ENCODE measurements at places on chromosomes 2 and 18.

- no peak for DNase-seq
Observed at GRCh38 chr2:33660416-33661123, 61.5 kb upstream of the FAM98A start.

DNA sequence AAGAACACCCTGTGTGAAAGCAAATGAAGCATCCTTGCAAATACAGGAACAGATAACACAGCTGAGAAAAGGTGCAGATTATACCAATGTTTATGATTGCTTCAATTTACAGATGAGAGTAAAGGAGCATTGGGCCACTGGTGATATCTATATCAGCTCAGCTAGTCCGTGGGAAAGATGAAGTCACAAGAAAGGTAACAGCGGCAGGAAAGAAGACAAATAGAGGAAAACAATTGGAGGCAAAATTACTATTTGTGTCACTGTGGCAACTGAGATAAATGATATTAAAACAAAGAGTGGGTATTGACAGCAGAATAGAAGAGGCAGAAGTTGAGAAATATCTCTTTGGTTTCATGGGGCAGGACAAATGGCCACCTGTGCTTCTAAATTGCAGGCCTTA is 121.2 kb upstream of the CAVIN2 start:
- no peak for DNase-seq

- no peak for DNase-seq
Observed at GRCh38 chr2:231573096-231573495, 19.6 kb upstream of the TEX44 start.

- DNase-seq: no peak
Observed at GRCh38 chr18:28735731-28736130, 558.8 kb upstream of the CDH2 start.

- DNase-seq: no peak
Observed at GRCh38 chr2:167191588-167191987, 303.3 kb downstream of the XIRP2 start.

DNA sequence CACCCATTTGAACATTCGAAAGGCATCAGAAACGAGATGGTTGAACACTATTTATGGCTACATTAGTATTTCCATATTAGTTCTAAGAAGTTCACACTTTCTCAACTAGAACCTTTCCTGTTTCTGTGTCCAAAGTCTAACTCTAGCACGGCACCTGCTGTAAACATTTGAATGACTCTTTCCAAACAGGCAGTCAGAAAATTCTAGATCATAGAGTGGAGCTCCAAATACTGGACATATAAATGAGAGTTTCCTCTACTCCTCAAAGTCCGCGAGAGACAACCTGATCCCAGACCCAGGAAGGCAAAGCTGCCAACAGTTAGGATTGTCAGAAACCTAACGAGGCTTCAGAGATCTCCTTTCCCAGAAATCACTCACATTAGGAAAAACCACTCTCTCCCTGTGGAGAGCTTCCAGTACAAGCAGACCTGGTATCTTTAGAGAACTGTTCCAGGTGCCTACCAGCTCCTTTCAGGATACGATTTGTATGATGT is 10.6 kb downstream of the RND3 start:
- no peak for DNase-seq

DNA sequence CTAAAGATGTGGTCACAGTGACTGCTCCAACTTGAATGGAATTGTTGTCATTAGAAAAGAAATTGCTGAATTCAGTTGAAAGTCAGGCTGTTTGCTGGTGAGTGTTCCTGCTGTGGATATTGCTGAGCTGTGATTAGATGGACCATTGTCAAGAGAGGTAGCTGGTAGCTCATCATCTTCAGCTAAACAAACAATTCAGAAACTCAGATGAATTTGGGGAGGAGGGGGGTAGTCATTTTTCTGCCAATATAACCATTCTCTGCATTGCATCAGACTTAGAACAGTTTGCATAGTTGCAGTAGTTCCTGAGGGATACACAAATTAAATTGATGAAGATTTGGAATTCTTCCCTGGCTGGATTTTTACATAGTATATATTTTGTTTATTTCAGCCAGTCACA is 108.3 kb downstream of the MTCL1 start:
- no peak for DNase-seq

DNA sequence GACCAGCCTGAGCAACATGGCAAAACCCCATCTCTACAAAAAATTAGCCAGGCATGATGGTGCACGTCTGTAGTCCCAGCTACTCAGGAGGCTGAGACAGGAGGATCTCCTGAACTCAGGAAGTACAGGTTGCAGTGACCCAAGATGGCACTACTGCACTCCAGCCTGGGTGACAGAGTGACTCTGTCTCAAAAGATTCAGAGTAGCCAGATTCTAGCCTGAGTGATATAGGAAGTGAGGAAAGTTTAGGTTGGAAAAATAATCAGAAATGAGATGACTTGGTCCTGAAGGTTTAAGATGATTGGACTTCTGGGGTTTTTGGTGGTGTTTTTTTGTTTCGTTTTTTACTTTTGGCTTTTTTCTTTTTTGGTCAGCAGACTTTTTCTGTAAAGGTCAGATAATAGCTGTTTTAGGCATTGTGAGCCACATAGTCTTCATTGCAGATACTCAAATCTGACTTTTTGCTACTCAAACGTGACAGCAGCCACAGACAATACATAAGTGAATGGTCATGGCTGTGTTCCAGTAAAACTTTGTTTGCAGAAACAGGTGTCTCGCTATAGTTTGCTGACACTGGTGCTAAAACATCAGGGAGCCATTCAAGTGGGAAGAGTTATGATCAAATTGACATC is 104.1 kb upstream of the UBXN4 start:
- DNase-seq: no peak

DNA sequence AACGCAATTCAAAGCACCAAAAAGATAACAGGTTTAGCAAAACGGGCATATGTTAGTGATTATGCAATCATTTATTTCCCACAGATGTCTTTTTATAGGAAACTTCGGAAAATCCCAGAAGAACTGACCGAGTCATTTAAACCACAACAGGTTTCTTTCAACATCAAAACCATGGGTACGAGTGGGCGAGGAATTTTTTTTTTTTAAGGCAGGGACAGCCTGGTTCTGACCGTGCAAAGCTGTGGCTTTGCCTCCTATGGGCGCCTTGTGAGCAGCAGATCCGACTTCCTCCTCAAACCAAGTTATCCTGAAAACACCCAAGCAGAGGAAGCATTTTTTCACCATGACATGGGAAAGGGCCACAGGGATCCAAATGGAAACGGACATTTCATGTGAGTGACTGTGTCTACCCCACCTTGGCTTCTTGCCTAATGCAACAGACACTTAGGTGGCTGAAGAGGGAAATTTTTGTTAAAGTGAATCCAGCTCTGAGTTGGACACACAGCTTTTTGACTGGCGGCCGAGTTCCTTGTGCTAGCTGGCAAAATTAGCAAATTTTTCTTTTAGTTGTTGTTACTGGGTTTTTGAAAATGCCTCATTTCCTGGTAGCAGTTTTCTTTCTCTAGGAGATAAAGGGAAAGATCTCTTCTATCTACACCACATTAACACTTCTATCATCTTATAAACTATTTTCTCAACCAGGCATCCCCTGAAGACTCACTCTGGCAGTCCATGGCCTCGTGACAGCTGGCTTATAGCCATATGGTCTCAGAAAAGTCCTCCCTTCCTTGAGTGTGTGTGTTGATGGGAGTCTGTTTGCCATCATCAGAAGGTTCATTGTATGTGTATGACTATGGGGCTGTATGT is 487.4 kb upstream of the ZEB2 start:
- peak; percentile 9 for DNase-seq

- no peak for DNase-seq
Observed at GRCh38 chr2:11655495-11655894, 14.5 kb downstream of the NTSR2 start.

DNA sequence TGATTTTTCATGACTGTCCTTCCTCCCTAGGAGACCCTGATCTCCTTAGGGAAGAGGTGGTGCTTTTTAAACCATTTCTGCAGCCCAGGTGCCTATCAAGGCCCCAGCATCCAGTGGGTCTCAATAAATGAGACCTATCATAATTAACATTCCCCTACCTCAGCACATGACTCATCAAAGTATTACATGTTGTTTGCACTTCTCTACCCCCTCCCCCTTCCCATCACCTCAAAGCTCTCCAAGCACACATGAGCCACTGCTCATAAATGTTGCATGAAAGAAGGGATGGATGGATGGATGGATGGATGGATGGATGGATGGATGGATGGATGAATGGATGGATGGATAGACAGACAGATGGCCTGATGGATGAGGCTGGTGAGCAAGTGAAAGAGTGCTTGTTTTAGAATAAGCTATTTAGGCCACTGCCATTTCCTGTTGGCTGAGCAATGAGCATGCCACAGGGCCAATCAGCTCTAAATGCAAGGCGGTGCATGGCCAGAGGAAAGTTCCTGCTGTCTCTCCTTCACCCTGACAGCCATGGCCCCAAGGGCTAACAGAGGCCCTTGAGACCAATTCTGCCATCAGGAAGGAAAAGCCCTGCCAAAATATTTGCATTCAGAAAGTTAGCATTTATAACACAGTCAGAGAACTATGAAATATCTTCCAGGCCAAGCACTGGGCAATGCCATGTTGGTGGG is 20.9 kb upstream of the STEAP3 start:
- no peak for DNase-seq

GRCh38 chr2:64942693-64943092 is 46.5 kb upstream of the SLC1A4 start:
- DNase-seq: no peak

DNA sequence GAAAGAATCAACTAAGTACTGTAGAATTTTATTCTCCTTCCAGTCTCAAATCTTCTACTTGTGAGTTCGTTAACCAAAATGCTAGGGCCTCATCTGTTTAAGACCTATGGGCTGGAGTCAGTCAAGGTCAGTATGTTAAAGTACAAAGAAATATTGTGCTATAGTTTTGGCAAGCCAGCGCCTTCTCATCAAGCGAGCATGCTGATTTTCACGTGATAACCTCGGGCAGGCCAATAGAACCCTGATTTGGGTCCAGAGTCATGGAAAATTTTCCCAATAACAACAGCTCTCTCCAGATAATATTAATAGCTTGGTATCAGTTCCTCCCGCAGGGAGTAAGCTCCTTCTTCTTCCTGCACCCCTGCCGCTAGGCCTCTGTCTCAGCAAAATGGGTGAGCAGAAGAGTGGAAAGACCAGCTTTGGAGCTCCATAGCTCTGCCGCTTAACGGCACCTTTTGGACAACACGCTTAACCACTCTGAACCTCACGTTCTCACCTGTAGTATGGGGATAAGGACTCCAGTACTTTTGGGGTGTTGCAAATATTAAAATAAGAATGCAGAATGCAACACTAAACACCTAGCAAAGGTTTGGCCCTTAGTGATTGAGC is 11.7 kb downstream of the CABLES1 start:
- no peak for DNase-seq

- no peak for DNase-seq
Observed at GRCh38 chr2:14322306-14322705, 310.2 kb upstream of the LRATD1 start.

DNA sequence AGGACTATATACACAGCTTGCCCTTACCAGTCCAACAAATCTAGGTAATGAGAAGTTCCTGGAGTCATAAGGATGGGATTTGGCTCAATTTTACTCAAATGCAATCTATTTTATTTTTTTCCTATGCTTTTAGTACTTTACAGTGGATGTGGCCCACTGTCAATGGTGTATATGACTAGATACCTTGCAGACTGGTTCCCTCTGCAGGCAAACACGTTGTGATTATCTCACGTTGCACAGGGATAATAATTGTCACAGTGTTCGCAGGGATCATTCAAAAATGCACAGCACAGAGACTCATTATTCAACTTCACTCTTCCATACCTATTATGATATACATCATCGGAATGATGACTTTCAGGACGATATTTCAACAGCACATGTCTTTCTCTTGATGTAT is 359.7 kb downstream of the MBD2 start:
- DNase-seq: no peak

- no peak for DNase-seq
Observed at GRCh38 chr18:23232331-23232730, 97.0 kb downstream of the CABLES1 start.

DNA sequence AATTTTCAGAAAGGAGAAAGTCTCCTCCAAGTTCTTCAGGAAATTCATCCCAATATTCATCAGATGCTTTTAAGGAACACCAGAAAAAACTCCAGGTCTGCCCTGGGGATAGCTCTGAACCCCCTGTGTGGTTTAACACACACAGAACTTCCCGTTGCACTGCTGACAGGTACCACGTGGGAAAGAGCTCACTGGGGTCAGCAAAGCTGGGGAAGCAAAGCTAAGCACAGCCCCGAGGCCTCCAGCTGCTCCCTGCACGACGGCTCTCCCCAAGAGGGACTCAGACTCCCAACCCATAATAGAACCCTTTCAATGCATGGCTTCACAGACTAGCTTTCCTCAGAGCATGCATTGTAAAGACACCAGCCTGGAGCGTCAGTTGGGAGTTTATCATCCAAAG is 28.0 kb downstream of the ADI1 start:
- DNase-seq: no peak

- no peak for DNase-seq
Observed at GRCh38 chr18:77487951-77488740, 238.5 kb downstream of the GALR1 start.

GRCh38 chr18:27366151-27366550 is 181.0 kb upstream of the CHST9 start:
- no peak for DNase-seq

DNA sequence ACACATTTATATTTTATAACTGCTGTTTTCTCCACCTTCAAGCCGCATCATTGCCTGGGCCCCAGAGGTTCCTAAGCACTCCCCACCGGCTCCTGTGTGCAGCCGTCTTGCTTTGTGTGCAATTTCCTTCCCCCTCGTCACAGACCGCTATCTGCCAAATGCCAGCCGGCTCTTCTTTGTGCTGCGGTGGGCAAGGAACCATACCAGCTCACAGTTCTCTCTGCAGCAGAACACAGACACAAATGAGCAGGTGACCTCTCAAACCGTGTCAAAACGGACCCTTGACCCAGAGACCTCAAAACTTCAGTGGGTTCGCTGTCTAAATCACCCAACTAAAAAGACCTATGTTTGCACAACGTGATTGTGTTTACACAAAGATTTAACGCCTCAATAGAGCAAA is 58.2 kb downstream of the KLF7 start:
- no peak for DNase-seq

GRCh38 chr18:25256439-25256838 is 95.5 kb downstream of the ZNF521 start:
- no peak for DNase-seq

DNA sequence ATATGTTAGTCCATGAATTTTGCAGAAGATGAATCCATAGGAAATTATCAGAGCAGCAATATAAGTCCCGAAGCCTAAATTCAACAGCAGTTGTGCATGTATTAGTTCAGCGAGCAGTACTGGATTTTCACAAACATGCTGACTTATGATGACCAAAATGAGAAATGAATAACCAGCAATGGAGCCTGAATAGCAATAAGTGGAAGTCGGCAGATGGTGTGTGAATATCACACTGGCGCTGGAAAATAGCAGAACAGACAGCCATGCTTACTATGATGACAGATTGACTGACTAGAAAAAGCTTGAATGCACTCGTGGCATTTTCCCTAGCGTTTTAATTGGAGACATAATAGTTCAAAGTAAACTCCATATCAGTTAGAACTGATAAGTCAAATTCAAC is 1114.5 kb downstream of the DSC3 start:
- DNase-seq: no peak

DNA sequence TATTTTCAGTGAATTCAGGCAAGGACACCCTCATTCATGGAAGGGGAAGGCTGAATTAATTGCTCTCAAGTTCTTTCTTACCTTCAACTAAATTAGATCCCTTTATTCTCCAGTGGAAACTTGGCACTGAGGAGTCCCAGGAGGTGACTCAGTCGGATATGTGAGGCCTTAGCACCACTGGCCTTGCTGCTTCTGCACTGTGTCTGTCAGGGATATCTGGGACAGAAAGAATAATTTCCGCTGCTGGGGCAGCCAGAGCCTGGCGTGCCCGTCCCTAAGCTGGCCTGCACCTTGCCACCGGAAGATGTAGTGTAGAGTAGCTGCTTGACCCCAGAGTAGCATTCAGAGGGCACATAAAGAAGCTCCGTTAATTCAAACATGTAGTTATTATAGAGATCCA is 53.4 kb downstream of the LIMS1 start:
- peak; percentile 45 for DNase-seq

Data from Calu3 (cell line).